ENCODE measurements at places on chromosomes 3 and 15.
A peak's percentile ranks its signal among the peaks of the same experiment; 100 is the strongest.

DNA sequence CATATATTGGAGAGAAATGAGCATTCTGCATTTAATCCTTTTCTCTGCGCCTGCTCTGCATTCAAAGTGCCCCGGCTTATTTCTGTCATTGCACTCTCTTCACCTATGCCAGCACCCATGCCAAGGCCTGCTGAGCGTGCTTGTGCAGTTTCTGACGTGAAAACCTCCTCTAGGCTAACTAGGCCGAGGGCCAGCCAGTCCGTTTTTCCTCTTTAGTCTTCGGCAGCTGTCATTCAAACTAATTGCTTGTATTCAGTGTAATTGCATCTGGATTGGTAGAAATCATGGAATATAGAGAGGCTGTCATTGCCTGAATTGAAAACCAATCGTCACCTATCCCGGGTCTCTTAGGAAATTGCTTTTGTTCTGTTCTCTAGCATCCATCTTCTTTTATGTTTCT, 94.0 kb downstream of the ARPP21 start:
- no peak for DNase-seq

GRCh38 chr3:128077202-128077624, 25.0 kb downstream of the SEC61A1 start:
- peak; percentile 56 for DNase-seq

- DNase-seq: no peak
Measured at GRCh38 chr15:59821286-59821685, 132.2 kb upstream of the BNIP2 start.

DNA sequence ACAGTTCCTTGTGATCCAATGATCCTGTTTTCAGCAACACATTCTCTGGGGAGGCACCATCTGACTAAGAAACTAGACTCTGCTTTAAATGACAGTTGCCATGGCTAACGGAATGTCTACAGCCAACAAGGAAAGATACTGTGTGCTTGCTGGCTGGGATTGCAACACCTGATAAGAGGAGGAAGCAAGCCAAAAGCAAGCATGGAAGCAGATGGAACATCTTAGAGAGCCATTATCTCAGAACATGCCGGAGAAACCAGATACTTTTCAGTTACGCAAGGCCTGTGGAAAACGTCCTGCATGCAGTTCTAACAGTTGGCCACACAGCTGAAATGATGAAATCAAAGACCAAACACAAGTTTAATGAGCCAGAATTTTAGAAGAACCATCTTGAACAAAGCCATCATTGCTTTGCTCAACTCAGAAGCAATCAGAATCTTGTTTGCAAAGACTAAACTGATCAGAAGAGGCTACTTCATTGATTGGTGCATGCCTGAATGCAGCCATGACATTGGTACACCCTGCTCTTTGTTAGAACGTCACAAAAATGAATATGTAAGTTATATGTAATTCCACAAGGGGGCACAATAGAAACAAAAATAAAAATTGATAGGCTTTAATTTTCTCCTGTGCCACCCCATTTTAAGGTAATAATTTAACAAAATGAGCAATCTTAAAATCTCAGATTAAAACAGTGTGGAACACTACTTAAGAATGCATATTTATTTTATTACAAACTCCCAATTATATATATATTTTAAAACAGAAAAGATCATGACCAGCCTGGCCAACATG, 50.8 kb downstream of the GXYLT2 start:
- peak; percentile 59 for DNase-seq

GRCh38 chr15:94079968-94080367, 151.4 kb upstream of the MCTP2 start:
- no peak for DNase-seq

DNA sequence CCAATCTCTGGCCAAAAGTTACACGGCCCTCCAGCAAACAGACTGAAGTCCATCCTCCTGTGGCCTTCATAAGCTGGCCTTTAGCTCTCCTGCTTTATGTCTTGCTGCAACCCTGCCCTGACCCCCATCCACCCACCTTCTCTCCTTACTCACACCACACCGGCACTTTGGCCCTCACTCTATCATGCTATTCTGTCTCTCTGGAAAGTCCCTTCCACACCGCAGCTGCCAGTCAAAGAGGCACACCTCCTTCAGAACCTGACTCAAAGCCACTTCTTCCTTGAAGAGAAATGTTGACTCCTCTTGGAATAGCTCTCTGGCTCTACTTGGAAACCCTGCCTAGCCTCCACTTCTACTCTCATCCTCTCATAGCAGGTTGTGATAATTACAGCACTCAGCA, 4.5 kb downstream of the GPR156 start:
- no peak for DNase-seq

DNA sequence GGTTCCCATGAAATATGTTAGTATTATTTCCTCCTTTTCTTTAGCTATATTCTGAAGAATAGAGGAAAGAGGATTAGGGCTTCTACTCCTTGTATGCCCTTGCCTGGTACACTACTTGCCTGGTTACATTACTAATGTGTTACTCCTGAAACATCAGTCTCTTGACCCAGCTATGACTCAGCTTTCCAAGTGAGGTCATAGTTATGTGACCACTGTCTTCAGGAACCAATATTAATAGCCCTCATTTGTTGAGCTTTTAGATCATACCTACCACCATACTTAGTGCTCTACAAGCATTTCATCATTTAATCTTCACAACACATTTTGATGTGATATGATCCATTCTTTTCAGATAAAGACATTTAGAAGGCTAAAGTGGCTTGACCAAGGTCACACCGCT, 60.3 kb downstream of the CMSS1 start:
- peak; percentile 61 for DNase-seq

DNA sequence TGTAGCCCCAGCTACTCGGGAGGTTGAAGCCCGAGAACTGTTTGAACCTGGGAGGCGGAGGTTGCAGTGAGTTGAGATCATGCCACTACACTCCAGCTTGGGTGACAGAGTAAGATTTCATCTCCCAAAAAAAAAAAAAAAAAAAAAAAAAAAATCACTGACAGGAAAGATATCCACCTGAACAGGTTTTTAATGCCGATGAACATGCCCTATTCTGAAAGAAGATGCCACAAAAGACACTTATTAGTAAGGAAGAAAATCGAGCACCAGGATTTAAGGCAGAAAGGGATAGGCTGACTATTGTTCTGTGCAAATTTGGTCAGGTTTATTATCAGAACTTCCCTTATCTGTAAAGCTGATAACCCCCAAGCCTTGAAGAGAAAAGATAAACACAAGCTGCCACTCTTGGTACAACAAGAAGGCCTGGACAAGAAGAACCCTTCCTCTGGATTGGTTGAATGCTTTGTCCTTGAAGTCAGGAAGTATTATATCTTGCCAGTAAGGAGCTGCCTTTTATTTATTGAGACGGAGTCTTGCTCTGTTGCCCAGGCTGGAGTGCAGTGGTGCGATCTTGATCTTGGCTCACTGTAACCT, 2.7 kb upstream of the PARP16 start:
- no peak for DNase-seq

GRCh38 chr3:181487236-181487978, 224.3 kb upstream of the SOX2 start:
- DNase-seq: no peak

- no peak for DNase-seq
Measured at GRCh38 chr3:56061279-56061626, 407.0 kb downstream of the ERC2 start.

GRCh38 chr3:63972196-63972595, 51.1 kb downstream of the PSMD6 start:
- no peak for DNase-seq

DNA sequence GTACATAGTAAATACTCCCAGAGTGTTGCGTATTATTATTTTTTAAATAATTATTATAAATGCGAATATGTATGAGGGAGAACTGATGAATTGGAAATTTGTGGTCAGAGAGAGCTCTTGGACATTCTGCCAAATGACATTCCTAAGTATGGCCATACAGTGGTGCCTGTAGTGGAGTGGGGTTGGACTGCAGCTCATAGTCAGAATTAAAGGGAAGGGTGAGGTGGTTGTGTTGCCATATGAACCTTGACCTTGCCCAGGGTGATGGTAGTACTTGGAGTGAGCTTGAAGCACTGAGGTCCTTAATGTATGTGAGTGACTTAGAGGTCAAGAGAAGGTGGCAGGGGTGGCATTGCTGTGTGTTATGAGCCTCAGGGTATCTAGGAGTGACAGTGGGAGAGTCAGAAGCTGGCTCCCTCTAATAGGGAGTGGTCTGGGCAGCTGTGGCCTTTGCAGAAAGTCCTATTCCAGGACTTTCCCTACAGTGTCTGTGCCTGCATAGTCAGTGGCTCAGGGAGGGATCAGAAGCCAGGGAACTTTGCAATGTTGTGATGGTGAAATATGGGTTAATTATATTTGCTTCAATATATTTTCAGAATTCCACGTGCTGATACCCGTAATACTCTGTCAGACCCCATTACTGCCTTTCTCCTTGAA, 26.2 kb downstream of the PDE8A start:
- no peak for DNase-seq

DNA sequence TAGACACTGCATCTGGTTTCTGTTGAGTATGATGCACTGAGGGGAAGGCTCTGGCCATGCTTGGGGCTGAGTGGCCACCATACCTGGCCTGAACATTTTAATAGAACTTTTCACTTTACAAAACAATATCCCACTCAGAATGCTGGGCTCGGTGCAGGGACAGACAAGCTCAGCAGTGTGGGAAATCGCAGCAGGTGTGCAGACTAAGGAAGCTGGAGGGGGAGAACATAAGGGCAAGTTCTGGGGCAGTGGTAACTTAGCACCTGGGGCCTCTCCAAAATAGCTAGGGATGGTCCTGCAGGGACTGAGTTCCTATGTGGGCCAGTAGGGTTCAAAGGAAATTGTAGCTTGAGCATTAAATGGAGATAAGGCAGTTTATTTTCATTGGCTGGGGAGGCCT, 90.9 kb upstream of the RNU6-1 start:
- DNase-seq: no peak

DNA sequence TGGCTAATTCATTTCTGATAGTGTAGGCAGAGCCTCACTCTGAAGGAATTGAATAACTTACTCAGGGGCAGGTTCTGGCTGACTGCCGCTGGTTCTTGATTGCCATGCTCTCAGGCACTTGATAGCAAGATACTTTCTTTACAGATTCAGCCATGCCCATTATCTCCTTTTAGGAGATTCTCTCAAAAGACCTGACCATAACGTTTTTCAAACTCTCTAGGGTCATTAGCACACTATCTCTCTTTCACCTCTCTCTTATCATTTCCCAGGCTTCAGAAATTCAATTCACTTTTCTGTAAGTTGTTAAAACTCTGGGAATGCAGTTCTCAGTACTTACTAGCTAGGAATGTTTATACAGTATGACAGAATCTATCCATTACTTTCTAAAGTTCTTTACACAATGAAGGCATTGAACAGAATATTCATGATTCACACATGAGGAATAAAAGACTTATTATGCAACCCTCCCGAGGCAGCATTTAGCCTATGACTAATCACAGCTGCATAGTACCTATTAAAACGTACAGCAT, 850.3 kb upstream of the CADM2 start:
- no peak for DNase-seq

- peak; percentile 57 for DNase-seq
Measured at GRCh38 chr3:150227839-150228238, 180.3 kb upstream of the TSC22D2 start.

DNA sequence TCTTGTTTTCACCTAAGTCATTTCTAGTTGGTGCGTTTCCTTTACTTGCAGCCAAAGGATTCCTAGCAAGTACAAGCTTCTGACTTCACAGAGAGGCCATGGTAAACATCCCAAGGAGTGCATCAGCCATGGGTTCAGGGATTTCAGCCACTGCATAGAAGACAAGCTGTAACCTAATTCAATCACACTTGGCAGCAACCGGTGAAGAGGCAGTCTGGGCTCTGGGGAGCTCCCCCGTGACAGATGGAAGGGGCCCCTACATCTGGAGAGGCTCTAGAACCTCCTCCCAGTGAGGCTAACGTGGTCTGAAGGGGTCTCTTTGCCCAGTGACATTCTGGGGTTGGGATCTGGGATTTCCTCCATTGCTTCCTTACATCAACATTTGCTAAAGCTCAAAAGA, 8.4 kb upstream of the SNRPA1 start:
- no peak for DNase-seq

DNA sequence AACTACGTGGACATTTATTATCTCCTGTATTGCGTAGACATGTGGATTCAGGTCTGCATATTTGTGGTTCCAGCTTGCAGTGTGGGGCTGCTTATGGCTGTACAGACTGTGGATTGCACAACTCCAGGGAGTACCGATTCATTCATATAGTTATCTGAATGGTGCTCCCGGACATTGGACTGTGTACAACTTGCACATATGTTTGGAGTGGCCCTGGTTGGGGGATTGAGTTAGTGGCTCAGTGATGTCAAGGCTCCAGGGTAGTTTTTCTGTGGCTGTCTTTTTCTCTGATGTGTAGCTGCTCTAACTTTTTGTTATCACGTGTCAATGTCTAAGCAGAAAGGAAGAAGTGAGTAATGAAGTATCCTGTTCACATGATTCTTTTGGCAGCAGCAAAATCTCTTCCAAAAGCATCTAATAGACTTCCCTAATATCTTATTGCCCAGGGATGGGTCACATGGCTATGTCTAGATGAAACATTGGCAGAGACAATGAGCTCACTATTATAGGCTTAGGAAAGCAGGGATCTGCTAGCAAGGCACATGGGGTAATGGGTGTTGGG, 15.8 kb downstream of the ST3GAL6 start:
- peak; percentile 88 for DNase-seq

DNA sequence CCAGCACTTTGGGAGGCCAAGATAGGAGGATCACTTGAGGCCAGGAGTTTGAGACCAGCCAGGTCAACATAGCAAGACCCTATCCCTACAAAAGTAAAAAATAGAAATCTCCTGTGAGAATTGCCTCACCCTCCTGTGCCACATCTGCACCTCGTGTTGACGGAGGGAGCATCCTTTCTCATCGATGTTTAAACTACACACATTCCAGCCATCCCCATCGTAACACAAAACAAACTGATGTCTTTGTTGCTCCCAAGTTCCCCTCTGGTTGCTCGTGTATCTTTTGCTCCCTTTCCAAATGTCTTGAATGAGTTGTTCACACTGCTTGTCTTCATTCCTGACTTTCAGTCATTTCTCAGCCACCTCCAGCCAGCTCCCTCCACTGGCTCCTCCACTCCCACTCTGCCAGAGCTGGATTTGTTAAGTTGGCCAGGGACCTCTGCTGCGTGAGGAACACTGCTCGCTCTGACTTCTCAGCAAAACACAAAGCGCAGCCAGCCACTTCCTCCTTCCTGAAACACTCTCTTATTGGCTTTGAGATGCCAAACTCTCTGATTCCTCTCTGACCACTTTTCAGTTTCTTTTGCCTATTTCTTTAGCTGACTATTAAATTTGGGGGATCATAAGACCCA, 53.6 kb upstream of the ATP13A3 start:
- peak; percentile 80 for DNase-seq

DNA sequence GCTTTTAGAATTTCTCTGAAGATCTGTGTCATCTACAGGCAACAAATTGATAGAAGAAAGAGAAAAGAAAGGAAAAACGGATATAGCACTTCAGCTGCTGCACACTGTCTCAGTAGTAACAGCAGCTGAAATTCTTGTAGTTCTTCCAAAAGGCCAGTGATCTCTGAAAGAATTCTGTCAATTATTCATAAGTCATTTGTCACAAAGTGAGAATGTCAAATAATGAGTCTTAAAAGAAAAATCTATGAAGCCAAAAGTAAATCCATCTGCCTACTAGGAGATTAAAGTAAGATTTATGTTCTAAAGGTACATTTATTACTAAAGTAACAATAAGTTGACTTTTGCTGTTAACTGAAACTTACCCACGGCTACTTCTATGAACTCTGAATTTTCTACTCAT, 24.6 kb downstream of the IFT80 start:
- no peak for DNase-seq

GRCh38 chr15:25717457-25718168, 145.5 kb downstream of the ATP10A start:
- no peak for DNase-seq

- DNase-seq: no peak
Measured at GRCh38 chr3:65170390-65171042, 482.7 kb upstream of the ADAMTS9 start.

All from inflammatory macrophage (primary cell).